ENCODE measurements at places on chromosomes 11 and 22. TPM values are rescaled to one million over a fixed set of nuclear protein-coding genes. Genes with fewer than 3 reads are reported as not detected.

The OR52B6 gene
- not detected for total RNA-seq

The SPON1 gene
- not detected for total RNA-seq

The BAIAP2L2 gene
- 0.09 TPM for total RNA-seq

The NRXN2 gene
- 0.09 TPM for total RNA-seq

The MS4A1 gene
- not detected for total RNA-seq

The CENPM gene
- total RNA-seq, result 22.0 TPM

The TIMM10B gene
- 19.6 TPM for total RNA-seq

The OR10G7 gene
- not detected for total RNA-seq

The CBLIF gene
- total RNA-seq, result not detected

The POGLUT3 gene
- 14.5 TPM for total RNA-seq

The UBQLNL gene
- under 0.01 TPM for total RNA-seq

The POTEH gene
- total RNA-seq, result not detected

The MS4A3 gene
- not detected for total RNA-seq
